ENCODE measurements at places on chromosomes 7 and 10. TPM values are rescaled to one million over a fixed set of nuclear protein-coding genes. Genes with fewer than 3 reads are reported as not detected.

The GJD4 gene
- total RNA-seq, result not detected

DNA sequence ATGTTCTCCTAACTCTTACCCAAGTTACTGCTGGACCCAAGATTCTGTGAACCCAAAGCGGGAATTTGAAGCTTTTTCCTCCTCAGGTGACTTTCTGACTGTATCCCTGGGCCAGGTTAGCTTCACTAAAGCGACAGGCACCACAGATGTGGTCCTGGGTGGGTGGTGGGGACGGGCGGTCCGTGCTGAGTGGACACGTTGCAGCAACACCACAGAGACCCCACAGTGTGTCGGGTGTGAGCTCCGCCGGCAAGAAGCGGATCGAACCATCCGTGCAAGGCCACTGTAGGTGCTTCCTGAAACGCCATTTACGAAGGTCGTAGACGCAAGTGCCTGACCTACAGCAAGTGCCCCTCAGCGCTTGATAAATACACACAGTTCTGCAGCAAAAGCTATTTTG is 325.9 kb downstream of the ADARB2 start:
- H3K4me3 ChIP-seq, result no peak overlapping the region
- H3K4me1 ChIP-seq, result peaks cover 7% of the 10 kb centered on the region
- no peak for DNase-seq
- H3K27ac ChIP-seq, result no peak overlapping the region
- no peaks in the 10 kb centered on the region for H3K36me3 ChIP-seq

GRCh38 chr10:133484818-133485217 is 31.1 kb downstream of the SCART1 start:
- no peak for DNase-seq
- H3K36me3 ChIP-seq, result no peaks in the 10 kb centered on the region
- no peaks in the 10 kb centered on the region for H3K4me1 ChIP-seq
- no peak overlapping the region for H3K27ac ChIP-seq
- no peak overlapping the region for H3K4me3 ChIP-seq

The SLC16A9 gene
- 3.8 TPM for total RNA-seq

GRCh38 chr10:70492786-70493659 is 14.5 kb downstream of the PALD1 start:
- H3K27me3 ChIP-seq, result peaks cover 9% of the 10 kb centered on the region
- peaks cover 93% of the 10 kb centered on the region for H3K4me1 ChIP-seq
- H3K4me3 ChIP-seq, result peak overlapping the region; percentile 79
- H3K36me3 ChIP-seq, result peaks cover 55% of the 10 kb centered on the region

The ABCC2 gene
- 1.9 TPM for total RNA-seq

The BAMBI gene
- total RNA-seq, result 13.3 TPM

The FOXK1 gene
- total RNA-seq, result 73.8 TPM

- DNase-seq, result no peak
- H3K27ac ChIP-seq, result peak overlapping the region; percentile 59
- peaks cover 8% of the 10 kb centered on the region for H3K27me3 ChIP-seq
- H3K36me3 ChIP-seq, result peaks cover 6% of the 10 kb centered on the region
- no peak overlapping the region for H3K4me3 ChIP-seq
Measured at GRCh38 chr7:106216923-106217542, 67.8 kb downstream of the NAMPT start.
